ENCODE measurements at places on chromosomes 5 and 9.

DNA sequence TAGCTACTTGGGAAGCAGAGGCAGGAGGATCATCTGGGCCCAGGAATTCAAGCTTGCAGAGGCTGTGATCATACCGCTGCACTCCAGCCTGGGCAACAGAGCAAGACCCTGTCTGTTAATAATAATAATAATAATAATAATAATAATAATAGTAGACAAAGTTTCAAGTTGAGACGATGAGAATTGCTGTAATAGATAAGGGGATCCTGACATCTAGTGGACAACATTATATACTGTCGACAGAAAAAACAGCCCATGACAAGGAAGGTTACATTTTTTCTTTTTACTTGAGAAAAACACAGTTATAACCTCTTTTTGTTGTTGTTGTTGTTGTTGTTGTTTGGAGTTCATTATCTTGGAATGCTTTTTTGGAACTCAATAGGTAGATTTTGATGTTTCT is 35.3 kb downstream of the NDFIP1 start:
- no peak for DNase-seq

DNA sequence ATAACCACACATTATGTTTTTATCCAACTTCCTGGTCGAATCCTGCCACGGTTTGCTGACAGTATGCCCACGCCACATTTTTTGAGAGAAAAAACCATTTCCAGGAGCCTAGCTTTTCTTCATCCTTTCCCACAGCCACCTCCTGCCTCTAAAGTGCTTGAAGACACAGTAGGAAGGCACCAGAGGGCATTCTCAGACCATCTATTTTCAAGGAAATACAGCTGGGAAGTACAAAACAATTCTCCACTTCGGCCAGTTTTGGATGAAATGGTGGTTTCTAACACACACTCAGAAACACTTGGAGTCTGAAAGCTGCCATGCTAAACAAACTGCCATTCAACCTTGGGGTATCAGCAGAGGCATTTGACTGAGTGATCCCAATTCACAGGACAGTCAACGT is 86.3 kb upstream of the RPS23 start:
- DNase-seq, result no peak

DNA sequence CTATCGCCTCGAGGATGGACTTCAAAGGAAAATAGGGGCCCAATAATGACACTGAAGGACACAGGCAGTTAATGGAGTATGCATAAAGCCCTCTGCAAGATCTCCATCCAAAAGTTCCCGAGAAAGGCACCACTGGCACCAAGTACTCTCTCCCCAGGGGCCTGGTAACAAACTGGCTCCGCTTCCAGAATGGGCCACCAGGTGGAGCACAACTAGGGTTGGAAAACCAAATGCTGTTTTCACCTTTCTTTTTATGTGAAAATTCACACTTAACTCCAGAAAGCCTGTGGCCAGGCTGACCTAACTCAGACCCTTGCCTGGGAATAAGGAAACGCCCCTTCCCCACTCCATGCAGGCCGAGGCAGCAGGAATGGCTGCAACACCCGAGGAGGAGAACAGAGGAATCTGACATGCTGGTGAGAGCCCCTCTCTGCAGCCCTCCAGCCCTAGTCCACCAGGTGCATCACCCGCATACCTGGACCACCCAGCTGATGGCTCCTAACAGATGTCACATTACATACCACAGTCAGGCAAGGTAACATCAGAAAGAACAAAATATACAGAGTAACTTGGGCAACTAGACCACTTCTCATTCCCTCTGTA is 42.8 kb downstream of the CAMSAP1 start:
- DNase-seq, result peak; percentile 57

- DNase-seq, result no peak
Measured at GRCh38 chr5:109830955-109831502, 141.3 kb downstream of the MAN2A1 start.

DNA sequence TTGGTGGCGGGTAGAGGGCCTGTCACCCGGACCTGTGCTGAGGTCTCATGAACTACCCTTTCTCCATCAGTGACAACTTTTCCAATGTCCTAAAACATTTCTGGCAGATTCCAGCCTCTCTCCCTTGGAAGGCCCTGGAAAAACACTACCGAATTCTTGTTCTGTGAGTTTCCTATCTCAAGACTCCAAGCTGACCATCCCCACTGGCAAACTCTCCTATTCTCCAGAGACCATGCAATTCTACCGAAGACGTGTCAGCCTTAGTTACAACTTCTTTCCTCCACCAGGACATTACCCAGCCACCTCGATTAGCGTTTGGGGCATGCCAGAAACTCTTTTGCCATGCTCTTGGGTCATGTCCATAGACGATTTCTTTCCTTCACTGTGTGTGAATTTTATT is 26.8 kb upstream of the GABRP start:
- DNase-seq, result no peak

GRCh38 chr5:122719991-122720746 is 54.7 kb upstream of the SNX2 start:
- DNase-seq, result no peak

DNA sequence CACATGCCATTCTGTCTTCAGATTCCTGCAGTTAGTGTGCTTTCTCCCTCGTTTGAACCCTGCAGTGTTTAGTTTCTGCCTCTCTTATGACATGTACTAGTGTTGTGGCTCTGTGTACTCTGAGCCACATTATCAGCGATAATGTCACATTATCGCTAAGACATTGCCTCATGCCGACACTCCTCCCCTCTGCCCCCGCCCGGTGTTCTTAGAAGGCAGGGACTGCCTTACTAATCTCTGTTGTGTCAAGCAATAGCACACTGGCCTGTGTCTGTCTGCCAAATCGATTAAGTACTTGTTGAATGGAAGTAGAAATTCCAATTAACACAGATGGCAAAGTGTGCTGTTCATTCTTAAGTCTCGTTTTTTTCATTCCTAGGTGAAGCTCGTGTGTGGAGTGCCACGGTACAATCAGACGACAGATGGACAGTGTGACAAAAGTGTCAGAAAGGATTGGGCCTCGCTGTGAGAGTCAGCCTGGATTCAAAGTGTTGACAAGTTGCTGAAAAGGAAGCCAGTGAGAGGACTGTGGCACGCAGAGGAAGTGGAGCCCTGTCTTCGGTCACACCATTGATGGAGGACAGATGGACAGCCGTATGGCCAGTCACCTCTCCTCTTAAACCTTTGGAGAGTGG is 10.5 kb downstream of the PIK3R1 start:
- no peak for DNase-seq

DNA sequence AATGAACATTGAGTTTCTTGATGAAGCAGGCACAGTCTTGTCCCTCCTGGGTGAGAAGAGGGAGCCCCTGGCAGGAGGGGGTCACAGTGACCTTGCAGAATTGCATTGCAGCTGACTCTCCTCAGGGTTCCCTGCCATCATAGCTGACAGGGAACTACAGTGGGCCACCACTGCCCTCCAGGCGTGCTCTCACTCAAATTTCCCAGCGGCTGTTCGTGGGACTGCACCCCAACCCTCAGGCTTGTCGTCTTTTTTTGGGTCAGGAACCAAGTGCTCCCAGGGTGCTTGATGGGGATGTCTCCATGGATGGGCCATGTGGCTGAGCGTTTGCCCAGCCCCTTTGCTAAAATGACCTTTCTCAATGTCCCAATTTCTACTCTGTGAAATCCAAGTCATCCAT is 215.8 kb downstream of the MELK start:
- DNase-seq, result no peak

GRCh38 chr9:105444130-105444529 is 3.7 kb upstream of the FSD1L start:
- no peak for DNase-seq

GRCh38 chr9:137077010-137077747 is at the start of gene UAP1L1:
Gene UAP1L1, plus strand, starts transcription at chr9:137077517. Its CDS starts 16 bp downstream, at chr9:137077533.
- no peak for DNase-seq

GRCh38 chr5:141632650-141633049 is 4.0 kb downstream of the HDAC3 start:
- DNase-seq, result no peak

GRCh38 chr9:88270413-88270812 is 117.8 kb upstream of the SPIN1 start:
- DNase-seq, result no peak

- DNase-seq, result no peak
Measured at GRCh38 chr9:70031141-70031545, 12.5 kb upstream of the MAMDC2 start.

- no peak for DNase-seq
Measured at GRCh38 chr5:995318-995717, 13.3 kb upstream of the NKD2 start.

DNA sequence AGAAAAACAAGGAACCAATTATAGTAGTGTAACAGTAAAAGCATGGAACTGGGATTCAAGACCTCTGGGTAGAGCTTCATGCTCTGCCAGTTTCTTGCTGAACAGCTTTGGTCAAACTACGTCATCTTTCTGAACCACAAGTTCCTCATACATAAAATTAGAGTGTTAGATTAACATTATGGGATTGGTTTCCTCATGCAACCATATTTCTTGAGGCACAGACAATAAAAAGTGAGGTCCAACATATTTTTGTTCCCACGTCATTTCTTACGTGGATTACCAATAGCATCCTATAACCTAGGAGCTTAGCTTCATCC is 354.8 kb downstream of the TMEM232 start:
- no peak for DNase-seq

- no peak for DNase-seq
Measured at GRCh38 chr9:117906763-117907162, 202.6 kb downstream of the TLR4 start.
